Endothelial cell of coronary artery (primary cell): ENCODE measurements at places on chromosomes 7 and 10. TPM values are rescaled to one million over a fixed set of nuclear protein-coding genes. Genes with fewer than 3 reads are reported as not detected.

Gene RHOBTB1
- total RNA-seq: 25.9 and 28.9 TPM in 2 replicates

Gene PSMG3
- total RNA-seq: 24.2 and 30.9 TPM in 2 replicates

Gene AFAP1L2
- 1.9 and 2.8 TPM in 2 replicates for total RNA-seq

Gene H2BK1
- not detected in 2 replicates for total RNA-seq

Gene SH2B2
- 0.90 and 1.7 TPM in 2 replicates for total RNA-seq

Gene C10orf105
- total RNA-seq: not detected in 2 replicates

Gene NACAD
- total RNA-seq: 0.18 and 1.0 TPM in 2 replicates

Gene OR2A5
- not detected in 2 replicates for total RNA-seq

Gene DNAJB12
- total RNA-seq: 22.0 and 29.6 TPM in 2 replicates

Gene POM121C
- 7.5 and 12.6 TPM in 2 replicates for total RNA-seq

Gene PVRIG
- not detected in 2 replicates for total RNA-seq

Gene CDNF
- 0.36 and 0.47 TPM in 2 replicates for total RNA-seq

Gene CNPY4
- total RNA-seq: 34.2 and 36.7 TPM in 2 replicates

Gene SPDYE2
- total RNA-seq: not detected in 2 replicates

Gene CYP2W1
- total RNA-seq: not detected in 2 replicates

Gene SBDS
- 55.0 and 66.7 TPM in 2 replicates for total RNA-seq

Gene EGR2
- total RNA-seq: 0.09 and 0.18 TPM in 2 replicates

Gene CRHR2
- total RNA-seq: not detected in 2 replicates

Gene NME8
- not detected in 2 replicates for total RNA-seq

Gene CPN1
- total RNA-seq: not detected in 2 replicates

Gene STK31
- 0.09 and 0.19 TPM in 2 replicates for total RNA-seq

Gene RSPH10B2
- 0.09 and 0.19 TPM in 2 replicates for total RNA-seq

Gene CYP3A7
- not detected in 2 replicates for total RNA-seq

Gene EPHA1
- 0.18 TPM in 1 of 2 replicates, not detected in the other for total RNA-seq

Gene WEE2
- 0.09 TPM in 1 of 2 replicates, not detected in the other for total RNA-seq
